NB4 (cell line): ENCODE measurements at places on chromosomes 4 and X.

- no peak for DNase-seq
Measured at GRCh38 chr4:8472689-8473197, 32.2 kb downstream of the TRMT44 start.

DNA sequence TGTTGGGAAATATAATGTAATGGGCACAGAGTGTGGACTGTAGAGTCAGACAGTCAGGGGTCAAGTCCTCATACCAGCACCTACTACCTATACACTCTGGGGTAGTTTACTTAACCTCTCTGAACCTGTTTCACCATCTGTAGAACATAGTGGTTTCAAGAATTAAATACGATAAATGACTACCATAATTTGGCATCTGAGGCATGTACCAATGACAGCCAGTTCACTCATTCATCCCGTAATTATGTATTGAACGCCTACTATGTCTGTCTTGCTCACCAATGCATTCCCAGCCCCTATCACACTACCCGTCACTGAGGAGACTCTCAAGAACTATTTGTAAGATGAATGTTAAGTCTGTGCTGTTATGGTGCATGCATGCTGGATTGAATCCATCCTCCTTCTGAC is 2.0 kb upstream of the FGB start:
- no peak for DNase-seq

DNA sequence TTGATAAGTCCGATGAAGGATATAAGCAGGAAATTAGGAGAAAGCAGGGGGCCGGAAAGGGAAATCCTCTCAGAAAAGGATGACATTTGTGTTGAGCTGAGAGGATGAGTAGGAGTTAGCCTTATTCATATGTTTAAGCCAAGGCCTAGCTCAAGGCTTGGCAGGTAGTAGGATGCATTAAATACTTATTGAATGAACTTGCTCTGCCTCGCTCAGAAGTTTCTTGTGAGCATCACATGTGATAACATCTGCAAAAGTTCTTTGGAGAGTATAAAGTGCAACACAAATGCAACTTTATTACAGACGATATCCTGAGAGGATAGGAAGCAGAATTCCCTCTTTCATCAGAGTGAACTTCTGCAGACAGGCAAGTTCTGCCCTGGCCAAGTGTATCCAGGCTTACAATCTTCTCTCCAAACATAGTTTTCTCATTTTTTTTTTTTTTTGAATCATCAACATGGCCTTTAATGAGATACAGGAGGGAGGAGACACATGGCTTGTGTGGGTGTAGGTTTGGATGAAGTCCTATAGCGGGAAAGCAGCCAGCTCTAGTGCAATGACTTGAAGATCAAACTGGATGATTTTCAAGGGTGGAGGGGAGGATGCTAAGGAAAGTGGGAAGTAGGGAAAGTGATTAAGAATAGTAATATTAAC is 48.1 kb downstream of the LUZP4 start:
- no peak for DNase-seq

DNA sequence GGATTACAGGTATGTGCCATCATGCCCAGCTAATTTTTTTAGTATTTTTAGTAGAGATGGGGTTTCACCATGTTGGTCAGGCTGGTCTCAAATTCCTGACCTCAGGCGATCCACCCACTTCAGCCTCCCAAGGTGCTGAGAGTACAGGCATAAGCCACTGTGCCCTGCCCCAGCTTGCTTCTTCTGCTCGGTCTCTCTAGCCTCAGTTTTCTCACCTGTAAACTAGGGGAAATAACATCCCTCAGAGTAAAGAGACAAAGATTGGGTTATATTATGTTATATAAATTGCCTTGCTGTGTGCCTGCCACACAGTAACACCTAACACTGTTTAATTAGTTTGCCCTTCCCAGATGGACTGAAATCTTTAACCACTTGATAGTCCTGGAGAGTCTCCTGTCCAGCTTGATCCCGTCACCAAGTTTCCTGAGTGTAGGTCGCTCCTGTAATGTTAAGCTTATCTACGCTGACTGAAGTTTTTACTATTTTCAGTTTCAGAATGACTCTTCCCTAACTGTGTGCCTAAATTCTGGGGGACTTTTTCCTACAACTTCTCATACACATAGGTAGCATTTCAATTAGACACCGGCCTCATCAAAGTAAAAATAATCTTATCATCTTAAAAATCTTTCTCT is 412.7 kb upstream of the TENM3 start:
- DNase-seq, result no peak

DNA sequence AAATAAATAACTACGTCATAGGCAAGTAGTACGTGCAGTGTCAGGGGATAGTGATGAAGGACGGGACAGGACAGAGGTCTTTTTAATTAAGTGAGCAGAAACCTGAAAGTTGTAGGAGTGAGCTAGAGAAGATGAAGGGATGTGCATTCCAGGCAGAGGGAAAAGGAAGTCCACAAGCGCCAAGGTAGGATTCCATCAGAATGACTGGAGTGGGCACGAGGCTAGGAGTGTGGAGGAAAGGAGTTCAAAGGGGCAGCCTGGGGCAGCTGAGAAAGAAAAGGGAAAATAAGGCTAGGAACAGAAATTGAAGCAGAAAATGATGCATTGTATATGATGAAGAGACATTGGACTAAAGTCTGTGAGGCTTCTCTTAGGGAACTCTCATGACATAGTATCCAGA is 192.2 kb upstream of the TLL1 start:
- DNase-seq, result no peak

- DNase-seq, result no peak
Measured at GRCh38 chr4:76673362-76673761, 224.6 kb downstream of the SOWAHB start.

GRCh38 chrX:68633981-68634380 is 13.5 kb upstream of the STARD8 start:
- no peak for DNase-seq

- no peak for DNase-seq
Measured at GRCh38 chrX:102624105-102624504, 24.8 kb downstream of the ARMCX5 start.

- DNase-seq, result no peak
Measured at GRCh38 chr4:167003326-167003725, 231.0 kb downstream of the SPOCK3 start.
